Forelimb muscle (tissue), 1 donor: ENCODE measurements at places on chromosomes 11 and 22. TPM values are rescaled to one million over a fixed set of nuclear protein-coding genes. Genes with fewer than 3 reads are reported as not detected.

GRCh38 chr22:30301995-30302809 is 12.9 kb upstream of the CASTOR1 start:
- no peak for DNase-seq

Gene MPZL3
- 0.58 TPM for polyA plus RNA-seq

GRCh38 chr22:20741634-20742581 is 32.0 kb upstream of the SERPIND1 start:
- no peak for DNase-seq

DNA sequence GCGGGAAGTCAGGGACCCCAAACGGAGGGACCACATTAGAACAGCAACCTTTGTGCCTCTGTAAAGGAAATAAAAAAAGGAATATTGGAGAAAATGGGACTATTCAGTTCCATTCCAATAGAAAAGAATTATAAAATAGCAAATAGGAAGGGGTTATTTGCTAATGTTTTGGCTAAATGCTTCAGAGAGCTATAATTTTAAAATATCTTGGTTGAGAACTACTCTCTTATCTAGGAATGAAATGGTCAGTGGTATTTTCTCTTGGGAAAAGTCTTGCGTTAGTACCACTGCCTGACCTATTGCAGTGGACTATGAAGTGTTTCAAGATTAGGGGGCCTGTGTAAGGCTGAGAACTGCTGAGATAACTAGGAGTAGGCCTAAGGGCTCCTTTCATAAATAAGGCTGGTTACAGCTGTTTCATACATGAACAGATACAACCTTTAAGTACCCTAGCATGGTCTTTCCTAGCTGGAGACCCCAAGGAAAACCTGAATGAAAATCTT is 6.9 kb upstream of the WEE1 start:
- DNase-seq: no peak

DNA sequence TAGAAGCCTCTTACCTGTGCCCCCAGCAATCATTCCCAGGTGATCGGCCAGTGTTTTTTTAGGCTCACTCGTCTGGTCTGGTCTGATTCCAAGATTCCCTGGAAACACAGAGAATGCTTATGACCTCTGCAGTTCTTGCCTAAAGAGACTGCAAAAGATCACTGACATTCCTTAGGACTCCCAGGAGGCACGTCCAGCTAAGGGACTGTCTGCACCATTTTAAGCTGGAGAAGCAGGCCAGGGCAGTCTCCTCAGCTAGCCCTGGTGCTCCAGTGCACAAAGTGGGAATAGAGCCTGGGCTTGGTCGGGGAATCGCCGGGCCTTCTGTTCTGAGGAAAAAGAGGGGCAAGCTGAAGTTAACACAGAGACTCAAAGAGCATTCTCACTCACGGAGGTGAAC is 4.8 kb downstream of the CYB5R2 start:
- no peak for DNase-seq

Gene PHOX2A
- polyA plus RNA-seq: not detected

GRCh38 chr11:116986521-116987105 is 111.6 kb downstream of the SIK3 start:
- no peak for DNase-seq

DNA sequence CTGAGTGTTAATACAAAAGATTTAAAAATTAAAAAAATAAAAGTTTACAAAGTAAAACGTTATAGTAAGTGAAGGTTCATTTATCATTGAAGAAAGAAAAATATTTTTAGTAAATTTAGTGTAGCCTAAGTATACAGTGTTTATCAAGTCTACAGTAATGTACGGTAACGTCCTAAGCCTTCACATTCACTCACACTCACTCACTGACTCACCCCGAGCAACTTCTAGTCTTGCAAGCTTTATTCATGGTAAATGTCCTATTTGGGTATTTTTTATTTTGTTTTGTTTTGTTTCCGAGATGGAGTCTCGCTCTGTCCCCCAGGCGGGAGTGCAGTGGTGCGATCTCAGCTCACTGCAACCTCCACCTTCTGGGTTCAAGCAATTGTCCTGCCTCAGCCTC is 8.8 kb downstream of the CASTOR1 start:
- no peak for DNase-seq

Gene GRAP2
- 0.61 TPM for polyA plus RNA-seq

DNA sequence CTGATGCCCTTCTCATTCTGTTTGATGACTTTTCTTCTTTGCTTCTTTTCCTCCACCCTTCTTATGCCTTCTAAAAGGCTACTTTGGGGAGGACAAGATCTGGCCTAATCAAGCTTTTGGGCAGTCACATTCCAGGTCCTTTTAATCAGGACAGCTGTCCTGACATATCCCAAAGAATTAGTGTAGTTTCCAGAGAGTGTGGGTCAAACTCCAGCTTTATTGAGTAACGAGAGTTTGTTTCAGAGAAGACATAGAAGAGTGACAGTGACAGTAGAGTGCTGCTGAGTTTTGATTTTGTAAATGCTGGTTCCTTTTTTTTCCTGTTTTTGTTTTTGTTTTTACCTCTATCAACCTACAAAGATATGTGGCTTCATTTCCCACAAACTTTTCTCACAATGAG is 158.4 kb upstream of the SESN3 start:
- DNase-seq: no peak

Gene CLP1
- polyA plus RNA-seq: 8.5 TPM

- no peak for DNase-seq
These were observed 10.5 kb downstream of the ENTHD1 start for GRCh38 chr22:39883057-39883456.

Gene VWCE
- 11.0 TPM for polyA plus RNA-seq

Gene NXPE4
- polyA plus RNA-seq: not detected

GRCh38 chr11:64861227-64861975 is 16.9 kb upstream of the CDC42BPG start:
- DNase-seq: no peak

DNA sequence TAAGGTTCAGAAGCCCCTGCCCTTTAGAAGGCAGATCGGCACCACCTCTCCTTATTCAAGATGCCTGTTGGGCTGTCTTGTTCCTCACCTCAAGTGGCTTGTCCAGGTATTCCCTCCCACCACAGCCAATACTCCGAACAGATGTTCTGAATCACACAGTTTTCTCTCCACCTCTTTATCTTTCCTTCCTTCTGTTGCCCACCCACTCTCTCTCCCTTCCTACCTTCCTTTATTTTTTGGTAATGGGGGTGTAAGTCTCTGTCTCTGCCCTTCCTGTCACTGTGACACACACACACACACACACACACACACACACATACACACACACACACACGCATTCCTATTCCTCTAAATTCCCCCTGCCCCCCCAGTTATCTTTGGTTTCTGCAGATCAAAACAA is 8.4 kb downstream of the BEST1 start:
- DNase-seq: no peak

- no peak for DNase-seq
These were observed 626 bp downstream of the DNAL4 start for GRCh38 chr22:38793317-38793716.

Gene OR51B5
- polyA plus RNA-seq: 0.15 TPM

DNA sequence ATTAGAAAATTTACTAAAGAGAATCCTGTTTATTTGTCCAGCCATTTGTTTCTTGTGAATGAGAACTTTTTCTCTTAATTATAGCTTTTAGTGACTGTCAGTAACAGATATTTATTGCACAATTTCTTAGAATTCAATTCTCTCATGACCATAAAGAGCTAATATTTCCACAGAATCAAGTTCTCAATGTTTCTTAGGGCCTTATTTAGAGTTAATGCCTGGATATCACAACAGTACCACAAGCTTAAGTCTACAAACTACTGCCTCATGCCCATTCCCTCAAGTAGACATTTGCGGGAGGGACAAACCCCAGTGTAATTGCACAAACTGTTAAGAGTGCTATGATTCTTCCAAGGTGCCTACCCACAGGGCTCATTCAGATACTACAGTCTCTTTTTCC is 199.7 kb upstream of the POU2AF2 start:
- no peak for DNase-seq

Gene ISX
- polyA plus RNA-seq: not detected

GRCh38 chr22:42688241-42689211 is 32.1 kb downstream of the A4GALT start:
- DNase-seq: peak; percentile 98

GRCh38 chr11:66920978-66921784 is 37.0 kb downstream of the PC start:
- no peak for DNase-seq
